ENCODE measurements at places on chromosomes 5 and 9.

GRCh38 chr5:75509956-75510355, 1.5 kb downstream of the CERT1 start:
- no peak for DNase-seq

- no peak for DNase-seq
Observed at GRCh38 chr5:10351199-10351905, 2.1 kb upstream of the MARCHF6 start.

DNA sequence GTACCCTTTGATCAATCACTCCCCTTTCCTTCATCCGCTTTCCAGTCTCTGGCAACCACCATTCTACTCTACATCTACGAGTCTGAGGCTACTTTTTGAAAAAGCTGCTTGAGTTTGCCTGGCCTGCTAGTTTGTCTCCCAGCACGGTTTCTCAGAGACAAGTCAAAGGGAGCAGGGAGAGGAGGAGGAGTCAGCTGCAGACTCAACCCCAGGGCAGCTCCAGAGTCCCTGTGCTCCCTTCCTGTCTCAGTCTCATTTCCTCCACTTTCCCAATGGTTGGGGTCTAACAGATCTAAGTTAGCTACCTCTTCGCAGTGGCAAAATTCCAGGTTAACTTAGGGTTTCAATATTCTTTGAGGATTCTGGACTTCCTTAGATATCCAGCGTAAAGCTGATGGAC, 80.0 kb upstream of the PCA3 start:
- no peak for DNase-seq

DNA sequence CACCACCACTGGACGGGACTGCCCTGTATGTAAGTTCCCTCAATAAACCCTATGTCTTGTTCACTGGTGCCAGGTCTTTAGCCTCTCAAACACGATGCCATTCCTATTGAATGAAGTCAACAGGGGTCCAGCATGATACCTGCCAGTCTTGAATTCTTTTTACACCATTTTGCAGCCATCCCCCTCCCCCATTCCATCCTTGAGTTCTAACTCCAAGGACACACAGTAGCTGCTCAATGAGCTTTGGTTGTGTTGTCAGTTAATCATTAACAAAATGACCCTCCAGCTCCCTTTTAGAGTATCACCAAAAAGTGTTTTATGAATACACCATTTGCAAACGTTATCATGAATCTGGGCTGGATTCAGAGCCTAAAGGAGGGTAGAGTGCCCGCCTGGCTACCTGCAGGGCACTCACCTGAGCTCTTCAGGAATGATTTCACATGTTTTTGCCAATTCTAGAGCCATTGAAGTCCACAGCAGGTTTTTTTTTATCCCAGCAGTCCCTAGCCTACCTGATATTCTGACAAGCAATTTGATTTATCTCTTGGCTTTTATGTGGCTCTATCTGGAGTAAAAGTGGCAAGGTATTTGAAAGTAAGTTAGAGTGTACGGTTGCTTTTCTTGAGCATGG, 271.8 kb downstream of the SMARCA2 start:
- no peak for DNase-seq

- DNase-seq, result no peak
Observed at GRCh38 chr5:96924016-96924443, 11.8 kb upstream of the LNPEP start.

DNA sequence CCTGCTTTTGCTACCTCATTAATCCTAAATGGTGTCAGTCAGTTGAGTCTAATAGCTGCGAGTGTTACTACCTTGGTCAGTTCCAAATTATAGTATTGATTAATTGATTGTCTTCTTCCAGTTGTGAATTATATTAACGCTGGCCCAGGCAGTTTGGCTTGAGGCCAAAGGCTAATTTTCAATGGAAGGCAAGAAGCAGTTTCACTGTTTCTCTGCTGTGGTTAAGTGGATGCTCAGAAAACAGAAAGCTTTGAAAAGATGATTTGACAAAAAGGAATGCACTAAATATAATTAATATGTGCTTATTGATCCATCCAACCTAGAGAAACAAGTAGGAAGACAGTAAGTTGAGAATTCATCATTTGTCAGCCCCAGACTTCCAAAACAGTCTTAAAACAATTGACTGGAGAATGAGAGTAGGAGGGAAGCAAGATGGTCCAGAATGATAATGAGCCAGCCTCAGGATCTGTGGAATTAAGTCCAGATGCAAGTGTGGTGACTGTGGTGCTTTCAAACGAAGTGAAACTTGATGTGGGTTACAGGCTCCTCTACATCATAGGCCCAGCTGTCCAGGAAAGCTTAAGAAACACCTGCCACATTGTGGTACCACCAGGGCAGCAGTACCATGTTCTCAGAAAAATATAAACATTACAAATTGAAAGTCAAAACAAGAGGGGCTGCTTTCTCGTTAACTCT, 1371.0 kb upstream of the DMAC1 start:
- no peak for DNase-seq
